ENCODE measurements at places on chromosomes 11 and 22.

GRCh38 chr11:115886422-115886733 is 382.2 kb upstream of the CADM1 start:
- DNase-seq = no peak

DNA sequence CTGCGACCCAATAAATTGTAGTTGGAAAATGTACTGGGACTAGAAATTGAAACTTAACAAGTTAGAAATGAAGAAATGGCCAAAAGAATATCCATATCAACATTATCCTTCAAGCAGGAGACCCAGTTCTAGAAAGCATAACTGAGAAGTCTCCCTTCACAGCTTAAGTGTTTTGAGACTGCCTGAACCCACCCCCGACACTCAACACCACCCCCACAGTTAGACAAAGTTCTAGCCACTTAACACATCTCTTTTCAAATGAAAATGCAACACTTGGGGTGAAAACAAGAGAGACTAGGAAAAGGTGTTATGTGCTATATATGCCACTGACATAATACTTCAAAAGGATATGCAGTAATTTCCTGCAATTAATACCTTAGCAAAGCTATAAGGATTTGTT is 184.5 kb downstream of the SOX6 start:
- no peak for DNase-seq

DNA sequence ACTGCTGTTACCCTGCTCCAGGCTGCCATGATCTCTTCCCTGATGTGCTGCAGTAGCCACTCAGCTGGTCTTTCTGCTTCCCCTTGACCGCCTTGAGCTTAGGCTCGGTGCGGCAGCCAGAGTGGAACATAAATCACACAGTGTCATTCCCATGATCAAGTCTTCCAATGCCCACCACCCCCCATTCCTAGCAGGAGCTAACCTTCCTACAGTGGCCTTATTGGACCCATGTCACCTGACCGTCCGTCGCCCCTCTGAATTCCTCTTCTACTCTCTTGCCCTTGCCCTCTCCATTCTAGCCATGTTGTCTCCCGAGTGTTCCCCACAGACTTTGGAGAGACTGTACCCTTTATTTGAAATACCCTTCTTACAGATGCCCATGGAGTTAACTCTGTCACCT is 43.4 kb downstream of the OTOG start:
- no peak for DNase-seq

DNA sequence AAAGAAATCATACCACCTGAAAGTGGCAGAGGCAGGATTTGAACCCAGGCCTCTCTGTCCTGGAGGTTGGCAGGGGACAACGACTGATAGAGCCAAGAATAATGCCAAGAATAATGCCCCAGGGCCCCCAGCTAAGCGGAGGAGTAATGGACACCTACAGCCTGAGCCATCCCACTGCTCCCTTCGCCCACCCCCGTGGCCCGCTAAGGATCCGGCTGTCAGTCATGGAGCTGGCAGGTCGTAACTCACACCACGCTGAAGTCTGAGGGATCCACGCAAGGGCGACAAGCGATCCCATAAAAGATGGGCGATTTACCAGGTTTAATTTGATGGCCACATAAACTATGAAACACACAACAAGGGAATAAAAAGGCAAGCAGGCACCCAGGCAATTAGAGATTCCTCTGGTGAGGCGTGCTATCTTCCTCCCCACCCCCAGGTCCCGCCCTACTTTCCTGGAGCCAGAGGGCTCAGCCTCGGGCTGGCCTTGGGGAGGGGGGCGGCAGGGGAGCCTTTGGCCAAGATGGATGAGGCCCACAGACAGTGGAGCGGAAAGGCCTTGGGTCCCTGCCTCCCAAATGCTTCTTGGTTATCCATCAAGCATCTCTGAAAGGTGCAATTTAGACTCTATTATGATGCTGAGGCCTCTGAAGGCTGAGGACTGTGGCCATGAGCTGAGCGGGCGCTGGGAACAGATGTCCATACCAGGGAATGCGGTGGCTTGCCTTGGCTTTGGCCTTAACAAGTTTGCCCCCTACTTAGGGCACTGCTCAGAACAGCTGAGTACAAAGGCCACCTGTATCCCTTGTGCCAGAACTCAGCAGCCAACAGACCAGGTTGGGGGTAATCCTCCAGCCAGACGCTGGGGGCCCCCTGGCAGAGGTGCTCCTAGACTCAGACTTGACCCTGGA is 55.2 kb downstream of the MACROD1 start:
- DNase-seq = no peak

GRCh38 chr11:18191376-18191775 is 18.7 kb downstream of the MRGPRX4 start:
- DNase-seq = no peak

- no peak for DNase-seq
These were observed 99.5 kb downstream of the CASP12 start for GRCh38 chr11:104798789-104799188.

GRCh38 chr11:69637941-69638871 is 2.8 kb upstream of the CCND1 start:
- DNase-seq = peak; percentile 92

DNA sequence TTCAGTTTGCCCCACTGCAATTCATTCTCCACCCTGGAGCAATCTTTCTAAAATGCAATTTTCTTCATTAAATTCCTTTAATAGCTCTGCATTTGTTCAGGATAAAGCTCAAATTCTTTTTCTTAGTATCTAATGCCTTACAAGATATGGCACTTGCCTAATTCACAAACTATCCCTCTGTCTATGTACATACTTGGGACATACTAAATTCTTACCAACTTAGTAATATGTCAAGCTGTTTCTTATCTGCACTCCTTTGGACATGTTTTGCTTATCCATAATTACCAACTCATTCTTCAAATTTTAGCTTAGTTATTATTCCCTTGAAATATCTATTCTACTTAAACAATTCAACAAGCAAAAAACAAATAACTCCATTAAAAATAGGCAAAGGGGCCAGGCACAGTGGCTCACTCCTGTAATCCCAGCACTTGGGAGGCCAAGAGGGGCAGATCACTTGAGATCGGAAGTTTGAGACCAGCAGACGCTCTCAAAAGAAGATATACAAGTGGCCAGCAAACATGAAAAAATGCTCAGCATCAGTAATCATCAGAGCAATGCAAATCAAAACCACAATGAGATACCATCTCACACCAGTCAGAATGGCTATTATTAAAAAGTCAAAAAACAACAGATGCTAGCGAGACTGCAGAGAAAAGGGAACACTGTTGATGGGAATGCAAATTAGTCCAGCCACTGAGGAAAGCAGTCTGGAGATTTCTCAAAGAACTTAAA is 96.9 kb downstream of the FAM76B start:
- peak; percentile 87 for DNase-seq

GRCh38 chr11:25970726-25971508 is 361.0 kb upstream of the ANO3 start:
- no peak for DNase-seq

GRCh38 chr11:7484645-7485044 is 661 bp upstream of the OLFML1 start:
- no peak for DNase-seq

GRCh38 chr22:17634696-17635095 is 3.9 kb upstream of the BCL2L13 start:
- DNase-seq = no peak

DNA sequence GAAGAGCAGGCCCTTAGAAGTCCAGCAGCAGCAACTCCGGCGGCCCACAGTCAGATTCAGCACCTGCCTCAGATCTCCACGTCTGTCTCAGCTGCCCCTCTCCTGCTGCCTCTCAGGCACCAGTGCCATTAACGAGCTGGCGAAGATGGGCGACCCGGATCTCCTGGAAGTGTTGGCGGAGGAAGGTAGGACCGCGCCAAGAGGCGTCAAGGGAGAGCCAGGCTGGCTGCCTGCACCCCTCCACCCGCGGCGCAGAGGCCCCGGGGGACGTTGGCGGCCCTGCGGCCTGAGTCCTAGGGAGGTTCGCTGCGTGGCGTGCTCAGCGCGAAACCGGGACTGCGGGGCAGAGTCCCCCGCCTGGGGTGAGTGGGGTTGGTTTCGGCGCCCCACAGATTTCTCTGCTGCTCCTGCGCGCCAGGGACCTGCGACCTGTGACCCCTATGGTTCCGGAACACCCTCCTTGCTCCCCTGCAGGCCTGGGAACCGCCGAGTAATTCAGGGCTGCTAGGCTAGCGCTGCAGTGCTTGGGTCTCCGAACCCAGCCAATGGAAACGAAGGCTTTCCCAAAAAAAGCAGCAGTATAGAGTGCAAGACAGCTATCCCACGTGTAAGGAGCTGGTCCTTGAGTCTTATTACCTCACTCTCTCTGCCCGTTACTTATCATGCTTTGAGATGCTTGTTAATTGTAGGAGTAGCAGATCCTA is 615 bp downstream of the ANO5 start:
- peak; percentile 73 for DNase-seq

DNA sequence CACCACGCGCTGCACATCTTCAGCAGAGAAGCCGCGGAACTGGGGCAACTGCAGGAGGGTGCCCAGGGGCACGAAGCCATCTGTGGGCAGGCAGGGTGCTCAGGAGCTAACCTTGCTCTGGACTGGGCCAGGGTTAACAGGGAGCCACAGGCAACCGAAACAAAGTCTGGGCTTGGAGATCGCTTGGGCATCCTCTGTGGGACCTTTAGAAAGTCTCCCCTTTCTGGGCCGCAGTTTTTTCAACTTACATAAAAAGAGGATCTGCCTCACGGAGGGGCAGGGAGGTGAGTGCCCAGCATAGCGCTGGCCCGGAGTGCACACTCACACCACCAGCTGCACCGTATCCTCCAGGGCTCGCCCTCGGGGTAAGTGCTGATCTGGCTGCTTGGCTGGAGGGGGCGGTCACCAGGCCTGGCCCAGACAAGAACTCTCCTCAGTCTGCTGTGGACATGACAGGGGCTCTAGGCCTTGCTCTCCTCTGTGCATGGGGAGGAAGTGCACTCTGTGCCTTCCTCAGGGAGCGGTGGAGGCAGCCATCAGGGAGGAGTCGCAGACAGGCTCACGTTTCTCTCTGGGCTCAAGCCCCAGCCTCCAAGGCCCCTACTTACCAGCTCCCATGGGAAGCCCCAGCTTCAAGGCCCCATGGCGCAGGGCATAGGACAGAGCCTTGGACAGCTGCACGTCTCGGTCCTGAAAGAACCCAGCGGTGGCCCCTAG is 937 bp downstream of the TRPT1 start:
- DNase-seq = no peak

- peak; percentile 27 for DNase-seq
These were observed 16.7 kb upstream of the ALDH3B2 start for GRCh38 chr11:67691149-67691548.

GRCh38 chr11:71933141-71933933 is 4.5 kb downstream of the RNF121 start:
- DNase-seq = no peak

DNA sequence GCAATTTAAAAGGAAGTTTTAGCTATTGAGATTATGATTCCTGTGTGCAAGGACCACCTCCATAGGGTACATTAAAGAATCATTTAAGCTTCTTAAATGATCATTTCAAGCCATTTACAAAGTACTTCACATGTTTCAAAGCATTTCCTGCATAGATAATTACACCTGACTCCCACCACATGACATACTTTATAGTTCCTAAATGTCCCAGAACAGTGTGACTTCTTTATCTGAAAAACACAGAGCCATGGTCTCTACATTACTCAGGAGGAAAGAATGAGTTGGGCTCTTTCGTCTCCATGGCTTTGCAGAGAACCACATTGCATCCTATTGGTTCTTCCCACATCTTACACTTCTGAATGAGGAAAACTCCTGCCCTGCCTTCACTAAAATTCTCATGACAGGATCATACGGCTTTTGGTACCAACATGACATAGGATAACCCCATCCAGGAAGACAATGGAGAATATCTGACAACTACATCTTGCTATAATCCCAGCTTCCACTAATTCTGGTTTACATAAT is 88.6 kb downstream of the ETS1 start:
- DNase-seq = no peak

DNA sequence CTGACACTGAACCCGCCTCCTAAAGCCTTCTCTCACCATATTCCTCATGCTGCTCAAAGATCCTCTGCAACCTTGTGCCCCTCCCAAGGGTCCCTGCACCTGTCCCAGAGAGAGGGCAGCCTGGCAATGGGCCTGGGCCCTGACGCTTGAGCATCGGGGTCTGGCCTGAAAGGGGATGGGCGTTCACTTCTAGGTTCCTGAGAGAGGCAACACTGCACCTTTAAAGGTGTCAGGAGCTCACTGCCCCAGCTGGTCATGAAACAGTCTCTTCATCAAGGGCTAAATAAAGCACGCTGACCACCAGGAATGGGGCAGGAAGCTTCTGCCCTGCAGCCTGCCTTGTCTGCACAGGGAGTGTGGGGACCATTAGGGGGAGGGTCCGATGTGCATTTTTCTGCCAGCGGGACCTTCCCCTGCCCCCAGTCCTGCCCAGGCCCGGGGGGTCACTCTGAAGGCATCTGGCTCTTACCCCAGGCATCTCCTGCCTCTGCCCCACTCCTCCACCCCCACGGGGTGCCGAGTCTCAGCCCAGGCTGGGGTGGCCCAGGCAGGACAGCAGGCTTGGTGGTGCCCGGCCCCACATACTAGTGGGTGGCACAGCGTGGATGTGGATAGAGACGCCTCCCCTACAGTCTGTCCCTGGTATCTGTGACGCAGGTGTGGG is 3.5 kb downstream of the C11orf21 start:
- no peak for DNase-seq

DNA sequence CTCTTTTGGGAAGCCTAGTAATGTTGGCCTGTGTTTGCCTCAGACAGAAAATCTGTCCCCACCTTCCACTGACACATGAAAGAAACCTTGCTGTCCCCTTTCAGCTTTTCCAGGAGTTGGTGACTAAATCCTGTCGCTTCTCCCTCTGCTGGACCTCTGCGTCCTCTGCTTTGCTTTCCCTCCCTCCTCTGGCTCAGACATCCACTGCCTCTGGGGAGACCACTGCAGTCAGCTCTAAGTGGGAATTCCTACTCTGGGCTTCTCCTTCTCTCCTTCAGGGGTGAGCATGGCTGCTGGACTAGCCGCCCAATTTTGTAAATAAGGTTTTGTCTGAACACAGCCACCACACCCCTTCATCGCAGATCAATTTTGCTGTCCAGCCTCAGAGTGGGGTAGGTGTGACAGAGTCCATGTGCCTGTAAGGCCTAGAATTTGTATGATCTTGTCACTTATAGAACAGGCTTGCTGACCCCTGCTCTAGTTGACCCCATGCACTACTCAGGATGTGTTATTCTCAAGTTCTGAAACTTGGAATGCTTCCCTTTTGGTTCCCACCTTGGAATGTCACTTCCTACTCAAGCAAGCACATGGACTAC is 23.0 kb downstream of the LRRC74B start:
- DNase-seq = no peak

- no peak for DNase-seq
These were observed 30.2 kb upstream of the ACCSL start for GRCh38 chr11:44017443-44018126.

- DNase-seq = no peak
These were observed 85.7 kb upstream of the PRDM11 start for GRCh38 chr11:45060707-45061106.

GRCh38 chr22:46964773-46965550 is 202.5 kb downstream of the TBC1D22A start:
- no peak for DNase-seq

DNA sequence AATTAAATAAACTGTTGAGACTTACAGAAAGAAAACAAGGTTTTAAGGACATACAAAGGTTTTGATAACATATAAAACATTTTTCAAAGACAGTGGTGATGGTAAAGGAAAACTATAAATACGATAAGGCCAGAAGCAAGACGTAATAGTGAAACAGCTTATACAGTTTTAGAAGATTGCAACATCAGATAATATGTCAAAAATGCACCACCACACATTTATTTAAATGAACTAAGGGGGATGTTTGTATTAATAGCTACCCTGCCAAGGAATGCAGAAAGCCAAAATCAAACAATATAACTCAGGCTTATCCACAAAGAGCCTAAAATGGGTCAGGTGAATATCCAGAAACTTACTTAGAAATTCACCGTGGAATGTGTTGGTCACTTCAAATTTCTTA is 981.6 kb upstream of the FAT3 start:
- no peak for DNase-seq

- no peak for DNase-seq
These were observed 8.8 kb downstream of the CCDC179 start for GRCh38 chr11:22851477-22851876.

Data from NCI-H526 (cell line).